Coronary artery (tissue), 2 donors: ENCODE measurements at places on chromosomes 3 and 15.

GRCh38 chr3:69490971-69491370 lies 105.1 kb upstream of the FRMD4B start:
- DNase-seq, result no peak

DNA sequence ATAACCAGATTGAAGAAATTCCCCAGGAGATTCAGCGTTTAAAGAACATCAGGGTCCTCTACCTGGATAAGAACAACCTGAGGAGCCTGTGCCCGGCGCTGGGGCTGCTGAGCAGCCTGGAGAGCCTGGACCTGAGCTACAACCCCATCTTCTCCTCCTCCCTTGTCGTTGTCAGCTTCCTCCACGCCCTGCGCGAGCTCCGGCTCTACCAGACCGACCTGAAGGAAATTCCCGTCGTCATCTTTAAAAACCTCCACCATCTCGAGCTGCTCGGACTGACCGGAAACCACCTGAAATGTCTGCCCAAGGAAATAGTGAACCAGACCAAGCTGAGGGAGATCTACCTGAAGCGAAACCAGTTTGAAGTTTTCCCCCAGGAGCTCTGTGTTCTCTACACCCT lies 9.4 kb upstream of the LRRC34 start:
- DNase-seq, result no peak

DNA sequence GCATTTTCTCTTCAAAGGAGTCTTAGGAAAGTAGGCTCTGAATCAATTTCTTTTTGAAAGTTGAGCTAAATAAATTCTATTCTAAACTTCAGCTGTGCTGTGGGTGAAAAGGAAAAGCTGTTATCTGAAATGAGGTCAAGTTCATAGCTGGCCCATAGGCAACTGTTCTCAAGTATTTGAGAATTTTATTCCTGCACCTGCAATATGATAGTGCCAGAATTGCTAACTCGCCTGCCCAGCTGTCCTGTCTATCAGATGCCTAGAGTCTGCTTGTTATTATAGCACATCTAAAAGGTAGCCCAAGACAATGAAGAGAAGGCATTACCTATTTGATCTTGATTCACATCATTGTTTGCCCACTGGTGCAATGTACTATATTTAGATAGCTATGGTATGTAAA lies 798.7 kb downstream of the DIPK2A start:
- DNase-seq, result no peak

DNA sequence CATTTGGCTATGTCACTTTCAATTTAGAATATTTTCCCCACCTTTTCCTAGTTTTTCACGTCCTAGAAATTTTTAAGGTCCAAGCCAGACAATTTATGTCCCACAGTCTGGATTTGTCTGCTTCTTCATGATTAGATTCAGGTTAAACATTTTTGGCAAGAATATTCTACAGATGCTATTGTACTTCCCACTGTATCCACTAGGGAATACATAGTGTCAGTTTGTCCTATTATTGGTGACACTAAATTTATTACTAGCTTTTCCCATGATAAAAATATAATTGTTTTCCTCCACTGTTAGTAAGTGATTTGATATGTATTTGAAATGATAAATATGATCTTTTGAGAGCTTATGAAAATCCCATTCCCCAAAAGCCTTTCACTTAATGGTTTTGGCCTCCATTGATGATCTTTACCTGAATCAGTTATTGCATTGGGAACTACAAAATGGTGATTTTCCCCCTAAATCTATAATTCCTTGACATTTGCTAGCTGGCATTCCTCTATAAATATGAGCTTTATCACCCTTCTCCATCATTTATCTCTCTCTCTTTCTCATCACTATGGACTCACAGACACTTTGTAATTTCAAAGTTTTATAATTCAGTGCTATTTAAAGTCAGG lies 8.3 kb downstream of the ARL14 start:
- DNase-seq, result no peak

DNA sequence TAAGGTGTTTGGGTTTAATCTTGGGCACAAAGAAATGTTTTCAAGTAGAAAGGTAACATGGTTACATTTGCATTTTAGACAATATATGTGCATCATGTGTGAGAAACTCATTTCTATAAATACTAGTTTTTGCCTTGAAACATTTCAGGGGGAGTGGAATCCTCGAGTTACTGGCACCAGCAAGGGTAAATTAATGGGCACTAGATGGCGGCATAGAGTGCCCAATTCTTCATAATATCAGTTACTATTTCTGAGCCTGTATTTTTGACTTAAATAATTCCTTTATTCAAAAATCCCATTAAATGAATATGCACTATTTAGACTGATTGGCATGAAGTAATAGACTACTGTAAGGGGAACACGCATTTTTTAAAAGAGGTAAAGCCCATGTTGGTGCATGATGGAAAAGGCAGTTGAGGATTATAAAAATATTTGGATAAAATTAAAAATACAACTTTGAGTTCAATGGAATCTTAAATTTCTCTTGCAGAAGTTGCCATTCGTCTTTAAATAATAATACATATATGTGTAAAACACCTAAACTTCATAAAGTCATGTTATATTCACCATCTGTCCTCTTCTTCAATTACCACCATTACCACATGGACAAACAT lies 106.3 kb downstream of the ZBTB20 start:
- no peak for DNase-seq

DNA sequence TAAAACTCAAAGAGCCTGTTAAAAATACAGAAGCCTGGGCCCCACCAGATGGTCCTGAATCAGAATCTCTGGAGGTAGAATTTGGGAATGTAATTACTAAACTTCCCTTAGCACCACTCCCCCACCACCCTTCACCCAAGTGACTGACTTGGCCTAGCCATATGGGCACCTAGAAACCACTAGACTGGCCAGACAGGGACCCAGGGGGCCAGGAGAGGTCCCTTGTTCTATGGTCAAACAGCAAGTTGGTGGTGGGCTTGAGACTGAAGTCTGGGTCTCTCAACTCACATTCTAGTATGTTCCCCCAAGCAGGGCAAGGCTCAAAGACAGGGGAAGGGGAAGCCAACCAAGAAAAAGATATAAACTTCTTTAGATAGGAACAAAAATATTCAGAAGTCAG lies 301.5 kb upstream of the TLE3 start:
- DNase-seq, result no peak

DNA sequence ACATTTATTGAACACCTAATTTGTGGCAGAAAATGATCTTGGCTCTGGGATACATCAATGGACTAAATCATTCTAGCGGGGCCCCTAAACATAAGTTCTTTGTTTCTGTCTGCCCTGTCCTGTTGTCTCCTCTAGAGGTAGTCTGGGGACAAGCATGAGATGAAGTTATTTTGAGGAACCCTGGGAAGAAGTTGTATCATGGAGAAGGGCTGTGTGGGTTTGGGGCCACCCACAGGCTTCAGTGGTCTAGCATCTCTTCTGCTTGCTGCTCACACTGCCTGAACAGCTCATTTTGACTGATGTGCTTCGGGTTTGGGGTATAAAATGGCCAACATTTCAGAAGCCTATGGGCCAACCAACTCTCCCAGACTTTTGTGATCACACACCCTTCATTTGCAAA lies 50.3 kb upstream of the OSBPL11 start:
- no peak for DNase-seq

DNA sequence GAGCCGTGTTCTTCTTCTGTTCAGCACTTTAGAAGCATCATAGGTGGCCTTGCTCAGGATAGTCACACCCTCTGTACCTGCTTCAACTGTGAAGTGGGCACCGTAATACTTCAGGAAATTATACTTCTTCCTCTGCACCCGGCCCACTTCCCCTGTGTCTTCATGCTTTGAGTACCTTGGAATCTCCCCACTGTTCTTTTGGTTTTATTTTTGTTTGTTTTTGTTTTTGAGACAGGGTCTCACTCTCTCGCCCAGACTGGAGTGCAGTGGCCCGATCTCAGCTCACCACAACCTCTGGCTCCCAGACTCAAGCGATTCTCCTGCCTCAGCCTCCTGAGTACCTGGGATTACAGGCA lies 1.7 kb downstream of the P2RY14 start:
- no peak for DNase-seq

- no peak for DNase-seq
These were observed 38.7 kb downstream of the SENP8 start for GRCh38 chr15:72156928-72157327.

DNA sequence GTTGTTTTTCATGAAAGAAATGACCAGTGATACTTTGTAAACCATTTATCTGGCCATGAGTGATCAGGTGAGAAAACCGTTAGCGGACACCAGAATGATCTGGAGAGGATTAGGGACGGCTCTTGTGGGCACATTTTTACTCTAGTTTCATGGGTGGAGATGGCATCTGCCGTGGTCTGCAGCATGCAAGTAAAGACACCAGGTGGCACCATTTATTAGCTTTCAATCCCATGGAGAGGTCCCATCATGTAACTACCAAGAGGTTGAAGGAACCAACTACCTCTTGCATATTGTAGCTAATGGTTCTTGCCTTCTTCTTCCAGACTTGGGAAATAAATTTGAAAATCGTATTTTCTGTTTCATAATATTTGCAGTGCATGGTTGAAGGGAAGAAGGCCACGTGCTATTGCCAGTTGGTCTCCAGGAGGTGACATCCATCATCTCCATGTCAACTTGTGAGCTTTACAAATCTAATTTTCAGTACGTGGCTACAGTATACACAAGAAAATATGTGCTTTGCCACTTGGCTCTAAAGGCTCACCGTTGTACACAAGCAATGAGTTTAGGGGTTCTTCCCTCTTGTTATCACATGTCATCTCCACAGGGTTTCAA lies 1.5 kb upstream of the MAPKBP1 start:
- DNase-seq, result no peak

- DNase-seq, result no peak
These were observed 332.6 kb upstream of the KCNMB2 start for GRCh38 chr3:178203650-178204049.

GRCh38 chr15:58977887-58978286 lies 9.6 kb upstream of the RNF111 start:
- DNase-seq, result no peak

DNA sequence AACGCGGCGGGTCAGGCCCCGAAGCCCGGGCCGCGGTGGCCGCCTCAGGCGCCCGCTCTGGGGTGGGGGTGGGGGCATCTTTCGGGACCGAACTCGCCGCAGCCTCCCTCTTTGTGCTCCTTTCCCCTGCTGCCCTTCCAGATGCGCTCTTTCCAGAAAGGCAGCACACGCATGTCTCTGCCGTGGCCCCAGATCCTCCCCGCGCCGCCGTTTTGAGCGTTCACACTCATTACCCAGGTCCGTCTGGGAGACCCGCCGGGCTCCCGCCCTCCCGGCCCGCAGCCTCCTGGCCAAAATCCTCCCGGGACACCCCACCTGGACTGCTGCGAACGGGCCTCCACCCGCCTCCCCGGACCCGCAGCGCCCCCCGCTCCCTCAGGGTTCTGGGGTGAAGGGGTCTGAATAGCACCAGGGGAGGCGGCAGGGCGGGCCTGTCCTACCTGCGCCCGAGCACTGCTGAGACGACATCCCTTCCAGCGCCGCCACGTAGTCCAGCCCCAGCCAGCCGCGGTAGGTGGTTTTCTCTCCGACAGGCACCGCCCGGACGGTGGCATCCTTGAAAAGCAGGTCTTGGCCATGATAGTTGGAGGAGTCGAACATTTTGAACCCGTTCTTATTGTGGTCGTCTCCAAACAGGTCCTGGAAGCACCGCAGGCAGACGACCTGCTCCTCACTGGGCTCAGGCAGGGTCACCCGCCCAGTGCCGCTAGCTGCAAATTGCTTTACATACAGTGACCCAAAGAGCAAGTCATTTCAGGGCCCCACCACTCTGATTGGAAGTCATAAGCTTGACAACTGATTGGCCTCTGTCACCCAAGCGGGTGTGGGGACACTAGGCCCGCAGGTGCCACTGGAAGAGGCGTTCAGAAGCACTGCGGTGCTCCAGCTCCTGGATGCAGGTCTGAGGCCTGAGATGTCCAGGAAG lies 25.9 kb downstream of the MELTF start:
- no peak for DNase-seq

DNA sequence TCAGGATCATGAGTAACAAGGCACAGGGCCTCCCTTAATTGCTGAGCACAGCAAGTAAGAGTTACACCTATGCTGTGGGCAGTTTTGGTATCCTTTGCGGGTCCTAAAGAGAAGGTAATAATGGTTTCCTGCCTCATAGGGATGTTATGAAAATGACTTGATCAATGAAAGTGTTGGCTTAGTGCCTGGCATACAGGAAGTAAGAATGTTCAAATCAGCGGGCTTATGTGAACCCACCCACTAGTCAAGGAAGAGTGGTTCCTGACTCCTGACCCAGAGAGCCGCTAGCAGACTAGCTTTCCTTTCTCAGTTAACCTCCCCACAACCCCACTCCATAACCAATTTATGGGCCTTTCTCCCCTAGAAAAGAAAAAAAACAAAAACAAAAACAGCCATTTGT lies 5.2 kb upstream of the ADAMTS9 start:
- no peak for DNase-seq

DNA sequence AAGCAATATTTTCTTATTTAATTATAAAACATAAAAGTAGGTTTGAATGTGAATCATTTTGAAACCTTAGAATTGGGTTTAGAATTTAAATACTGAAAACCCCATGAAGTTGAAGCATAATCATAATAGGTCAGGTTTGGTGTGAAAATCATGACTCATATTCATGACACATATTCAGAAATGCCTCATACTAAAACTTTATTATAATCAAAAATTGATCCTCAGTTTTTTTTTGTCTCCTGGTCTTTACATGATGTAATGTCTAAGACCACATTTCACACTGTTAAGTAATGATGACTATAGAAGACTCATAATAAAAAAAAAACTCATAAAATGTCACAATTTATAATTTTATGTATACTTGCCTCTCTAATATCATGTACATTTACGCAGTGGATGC lies 190.4 kb downstream of the FOXP1 start:
- DNase-seq, result no peak

DNA sequence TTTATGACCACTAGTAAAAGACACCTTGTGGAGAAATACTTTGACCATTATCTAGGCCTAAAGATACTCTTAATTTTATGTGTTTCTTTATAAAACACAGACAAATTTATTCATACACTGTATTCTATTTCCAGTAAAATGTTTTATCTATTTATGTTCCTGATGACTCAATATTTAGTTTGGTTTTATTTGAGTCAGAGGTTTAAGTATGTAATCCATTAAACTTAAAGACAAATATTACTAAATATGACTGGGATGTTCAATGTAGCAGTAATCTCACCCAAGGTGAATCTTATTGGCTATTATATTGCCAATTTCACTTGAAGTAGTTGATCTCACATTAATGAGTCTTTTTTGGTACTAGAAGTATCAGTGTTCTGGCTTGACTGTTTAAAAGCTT lies 799.7 kb downstream of the CADM2 start:
- no peak for DNase-seq

DNA sequence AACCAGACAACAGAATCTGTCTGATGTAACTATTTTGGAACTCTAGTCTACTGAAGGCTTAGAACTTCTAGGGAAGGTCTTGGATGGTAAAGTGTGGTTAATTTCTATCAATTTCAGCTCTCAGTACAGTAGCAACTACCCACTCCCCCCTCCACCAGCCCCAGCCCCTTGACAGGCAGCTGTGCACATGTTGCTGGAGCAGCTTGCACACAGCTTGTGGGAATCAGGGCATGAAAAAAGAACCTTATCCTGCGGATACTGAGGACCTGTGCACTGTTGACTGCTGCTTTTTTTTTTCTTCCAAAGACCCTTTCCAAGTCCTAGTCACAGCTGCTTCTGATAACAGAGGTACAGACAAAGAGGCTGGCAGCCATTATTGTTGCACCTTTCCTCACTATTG lies 81.5 kb upstream of the UBP1 start:
- DNase-seq, result no peak

GRCh38 chr3:181660337-181660736 lies 51.4 kb upstream of the SOX2 start:
- DNase-seq, result no peak

GRCh38 chr15:42742149-42742548 lies 5.2 kb upstream of the CDAN1 start:
- DNase-seq, result no peak
